ENCODE measurements at places on chromosomes 5 and 9. TPM values are rescaled to one million over a fixed set of nuclear protein-coding genes. Genes with fewer than 3 reads are reported as not detected.
A peak's percentile ranks its signal among the peaks of the same experiment; 100 is the strongest.

DHFR gene
- 6.7 TPM for total RNA-seq

ROR2 gene
- total RNA-seq: 18.7 TPM

LHX6 gene
- total RNA-seq: 5.3 TPM

TAS2R1 gene
- total RNA-seq: not detected

FOXD1 gene
- not detected for total RNA-seq

DNA sequence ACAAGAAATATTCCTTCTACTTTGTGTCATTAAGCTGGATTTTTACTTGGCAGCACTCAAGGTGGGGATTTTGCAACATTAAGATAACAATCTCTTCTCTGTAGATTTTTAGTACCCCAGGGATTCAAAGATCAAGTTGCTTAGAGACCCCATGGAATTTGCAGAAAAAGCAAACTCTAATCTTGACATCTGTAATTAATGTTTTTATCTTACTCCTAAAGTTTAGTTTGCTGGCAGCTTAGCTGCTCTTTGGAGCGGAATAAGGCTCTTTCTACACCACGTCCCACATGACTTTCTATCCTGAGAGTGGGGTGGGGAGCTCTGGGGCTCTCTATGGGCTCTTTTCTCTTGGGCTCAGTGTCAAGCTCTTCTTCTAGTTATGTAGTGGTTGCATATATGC, 21.7 kb upstream of the SPDL1 start:
- H3K36me3 ChIP-seq: no peaks in the 10 kb centered on the region
- DNase-seq: peak; percentile 26
- no peak overlapping the region for H3K27ac ChIP-seq
- H3K4me1 ChIP-seq: no peaks in the 10 kb centered on the region
- no peak overlapping the region for H3K4me3 ChIP-seq
- peaks cover 6% of the 10 kb centered on the region for H3K27me3 ChIP-seq

DNA sequence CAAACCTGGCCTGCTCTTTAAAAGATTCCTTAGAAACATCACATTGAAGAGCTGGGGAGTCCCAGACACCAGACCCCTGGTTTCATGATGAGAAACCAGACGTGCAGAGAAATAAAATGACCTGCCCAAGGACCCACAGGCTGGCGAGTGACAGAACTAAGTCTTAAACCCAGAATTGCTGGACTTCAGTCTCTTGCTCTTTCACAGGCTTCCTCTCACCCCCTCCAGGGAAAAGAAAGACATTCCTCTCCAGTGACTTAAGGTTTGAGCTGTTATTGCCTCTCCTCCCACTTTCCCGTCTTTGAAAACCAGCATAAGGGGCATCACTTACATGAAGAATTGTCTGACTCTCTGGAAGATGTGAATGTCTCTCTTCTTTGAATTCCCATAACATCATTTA, 535.2 kb downstream of the IRX1 start:
- H3K4me3 ChIP-seq: no peak overlapping the region
- DNase-seq: no peak
- no peak overlapping the region for H3K27ac ChIP-seq
- no peaks in the 10 kb centered on the region for H3K27me3 ChIP-seq
- no peaks in the 10 kb centered on the region for H3K4me1 ChIP-seq

GRCh38 chr9:129778469-129778868, 24.5 kb upstream of the TOR1B start:
- no peaks in the 10 kb centered on the region for H3K36me3 ChIP-seq
- peaks cover 3% of the 10 kb centered on the region for H3K27me3 ChIP-seq
- no peak overlapping the region for H3K27ac ChIP-seq
- no peak for DNase-seq
- H3K4me3 ChIP-seq: no peak overlapping the region

- H3K27me3 ChIP-seq: no peaks in the 10 kb centered on the region
- H3K4me1 ChIP-seq: peaks cover 99% of the 10 kb centered on the region
- no peak for DNase-seq
- H3K36me3 ChIP-seq: peaks cover 5% of the 10 kb centered on the region
- no peak overlapping the region for H3K4me3 ChIP-seq
- no peak overlapping the region for H3K27ac ChIP-seq
Measured at GRCh38 chr9:121746411-121746810, 95.0 kb downstream of the DAB2IP start.

DNA sequence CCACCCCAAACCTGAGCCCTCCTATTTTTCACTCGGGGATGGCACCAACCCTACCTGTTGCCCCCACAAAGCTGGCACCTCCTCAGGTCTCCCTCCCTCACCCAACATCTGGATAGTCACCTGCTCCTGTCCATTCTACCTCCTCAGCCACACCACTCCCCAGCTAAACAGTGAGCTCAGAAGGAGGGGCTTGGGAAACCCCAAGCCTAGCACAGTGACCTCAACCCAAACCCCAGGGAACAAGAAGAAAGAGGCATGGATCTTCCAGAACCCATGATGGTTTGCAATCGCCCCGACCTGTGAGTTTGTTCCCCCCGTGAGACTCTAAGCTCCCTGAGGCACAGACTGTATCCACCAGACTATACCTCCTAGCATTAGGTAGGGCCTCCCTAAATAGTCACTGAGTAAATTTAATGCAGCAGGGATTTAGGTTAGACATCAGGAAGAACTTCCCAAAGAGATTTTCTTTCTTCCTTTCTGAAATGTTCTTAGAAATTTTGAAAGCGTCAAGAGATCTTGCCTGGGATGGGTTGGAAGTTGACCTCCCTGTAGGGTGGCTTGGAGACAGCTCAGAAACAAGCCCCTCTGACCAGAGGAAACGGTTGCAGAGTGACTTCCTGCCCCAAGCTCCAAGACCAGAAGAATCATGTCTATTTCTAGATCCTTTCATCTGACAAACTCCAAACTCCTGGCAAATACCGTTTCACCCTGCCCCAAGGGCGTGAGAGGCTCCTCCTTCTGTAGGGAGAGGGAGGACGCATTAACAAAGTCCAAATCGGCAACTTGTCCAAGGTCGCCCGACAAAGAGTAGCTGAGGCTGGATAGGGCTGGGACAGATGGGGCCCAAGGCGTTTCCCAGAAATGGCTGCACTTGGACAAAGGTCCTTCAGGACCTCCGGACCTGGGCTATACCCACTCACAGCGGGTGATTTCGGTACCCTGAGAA, 4.1 kb downstream of the FIBCD1 start:
- H3K36me3 ChIP-seq: no peaks in the 10 kb centered on the region
- no peak overlapping the region for H3K27ac ChIP-seq
- H3K4me3 ChIP-seq: no peak overlapping the region

DNA sequence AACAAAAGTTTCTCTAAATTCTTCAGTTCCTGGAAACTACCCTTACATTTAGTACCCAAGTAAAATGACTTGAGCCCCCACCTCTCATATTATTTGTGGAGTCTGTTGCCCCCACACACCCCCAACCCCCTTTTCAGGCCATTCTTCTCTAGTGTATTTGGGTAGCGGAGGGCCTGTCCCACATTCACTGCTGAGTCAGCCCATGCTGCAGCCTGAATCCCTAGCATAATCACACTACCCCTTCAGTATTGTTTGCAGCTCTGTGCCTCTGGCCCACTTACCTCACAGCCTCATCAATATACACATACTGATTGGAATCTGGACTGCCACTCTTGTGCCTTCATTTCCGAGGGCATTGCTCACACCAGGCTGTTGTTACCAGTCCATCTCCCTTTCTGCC, 26.8 kb downstream of the RGS7BP start:
- no peaks in the 10 kb centered on the region for H3K4me1 ChIP-seq
- DNase-seq: no peak
- no peaks in the 10 kb centered on the region for H3K27me3 ChIP-seq
- no peak overlapping the region for H3K27ac ChIP-seq
- H3K36me3 ChIP-seq: no peaks in the 10 kb centered on the region
- H3K4me3 ChIP-seq: no peak overlapping the region

GRCh38 chr5:53425687-53426511, 54.5 kb upstream of the FST start:
- no peak overlapping the region for H3K4me3 ChIP-seq
- no peak for DNase-seq
- no peaks in the 10 kb centered on the region for H3K4me1 ChIP-seq
- H3K36me3 ChIP-seq: no peaks in the 10 kb centered on the region

DNA sequence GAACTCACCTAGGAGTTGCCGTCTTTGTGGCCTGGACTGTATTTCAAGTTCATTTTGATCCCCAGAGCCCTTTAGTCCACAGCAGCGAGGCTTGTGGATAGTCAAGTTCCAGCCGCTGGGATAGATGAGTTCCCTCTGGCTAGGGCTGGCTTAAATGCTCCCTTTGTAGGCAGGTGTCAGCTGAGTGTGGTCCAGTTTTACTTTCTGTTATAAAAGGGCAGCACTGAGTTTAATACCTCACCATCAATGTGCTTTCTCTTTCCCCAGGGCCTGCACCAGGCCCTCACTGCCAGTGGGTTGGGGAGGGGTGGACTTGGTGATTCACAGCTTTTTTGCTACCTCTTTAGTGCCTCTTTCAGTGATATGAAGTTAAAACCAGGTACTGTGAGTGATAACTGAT, 188.2 kb downstream of the SLCO4C1 start:
- H3K27ac ChIP-seq: no peak overlapping the region
- H3K4me3 ChIP-seq: no peak overlapping the region
- no peaks in the 10 kb centered on the region for H3K27me3 ChIP-seq
- H3K36me3 ChIP-seq: no peaks in the 10 kb centered on the region

- no peaks in the 10 kb centered on the region for H3K27me3 ChIP-seq
- H3K4me1 ChIP-seq: no peaks in the 10 kb centered on the region
- no peak for DNase-seq
- no peak overlapping the region for H3K27ac ChIP-seq
- no peaks in the 10 kb centered on the region for H3K36me3 ChIP-seq
Measured at GRCh38 chr9:8726692-8727091, 927.1 kb upstream of the DMAC1 start.

All from stomach (tissue), 19 donors.